ENCODE measurements at places on chromosomes 16 and 17. TPM values are rescaled to one million over a fixed set of nuclear protein-coding genes. Genes with fewer than 3 reads are reported as not detected.

DNA sequence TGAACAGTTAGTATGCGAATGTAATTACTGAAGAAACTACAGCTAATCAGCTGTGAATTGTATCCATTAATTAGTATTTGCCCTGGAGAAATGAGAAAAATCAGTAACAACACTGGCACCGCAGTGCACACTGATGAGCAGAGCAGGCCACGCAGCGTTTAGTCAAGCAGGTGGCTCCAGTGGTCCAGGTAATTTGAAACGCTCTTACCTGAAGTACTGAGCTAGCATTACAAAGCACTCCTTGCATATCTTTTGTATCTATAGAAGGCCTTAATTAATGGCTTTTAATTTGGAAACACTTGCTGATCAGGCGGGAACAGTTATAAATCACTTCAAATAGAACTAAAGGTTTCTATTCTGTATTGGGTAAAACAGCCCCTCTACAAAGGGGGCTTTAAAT is 76.4 kb downstream of the TOX3 start:
- DNase-seq, result no peak

DNA sequence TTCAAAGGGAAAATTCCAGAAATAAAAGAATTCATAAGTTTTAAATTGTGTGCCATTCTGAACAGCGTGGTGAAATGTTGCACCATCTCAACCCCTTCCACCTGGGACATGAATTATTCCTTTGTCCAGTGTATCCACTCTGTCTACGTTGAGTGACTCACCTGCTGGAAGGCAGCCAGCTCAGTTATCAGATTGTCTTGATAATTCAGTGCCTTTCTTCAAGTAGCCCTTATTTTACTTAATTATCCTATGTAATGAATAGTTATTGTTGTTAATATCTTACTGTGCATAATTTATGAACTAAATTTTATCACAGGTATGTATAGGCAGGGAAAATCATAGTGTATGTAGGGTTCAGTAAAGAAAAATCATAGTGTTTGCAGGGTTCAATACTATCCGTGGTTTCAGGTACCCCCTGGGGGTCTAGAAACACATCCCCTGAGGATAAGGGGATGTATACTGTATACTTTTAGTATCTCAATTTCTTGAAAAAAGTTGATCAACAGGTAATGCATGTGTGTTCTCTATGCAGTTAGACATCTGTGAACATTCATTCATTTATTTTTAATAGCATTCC is 7.7 kb upstream of the PCTP start:
- DNase-seq, result no peak

Gene ADAM11
- 0.44 TPM for total RNA-seq

Gene RNF222
- not detected for total RNA-seq

- DNase-seq, result no peak
Observed at GRCh38 chr17:57577751-57578607, 167.1 kb downstream of the CCDC182 start.

GRCh38 chr17:628089-628941 is 86.3 kb downstream of the VPS53 start:
- DNase-seq, result no peak

DNA sequence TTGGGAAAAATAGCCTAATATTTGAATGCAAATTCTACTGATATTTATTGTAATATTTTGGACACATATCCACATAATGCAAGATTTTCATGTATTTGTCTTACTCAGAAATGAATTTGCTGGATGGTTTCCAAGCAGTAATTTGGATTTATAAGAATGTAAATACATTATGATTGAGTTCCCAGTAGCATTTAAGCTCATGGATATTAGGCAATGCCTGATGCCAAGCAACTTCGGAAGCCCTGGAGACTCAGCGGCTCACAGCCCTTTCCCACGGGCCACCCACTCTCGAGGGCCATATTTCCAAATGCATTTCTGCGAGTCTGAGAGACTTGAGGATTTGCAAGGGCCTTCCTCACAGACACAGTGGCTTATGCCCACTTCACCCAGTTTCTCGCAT is 62.1 kb upstream of the MYOCD start:
- DNase-seq, result no peak

Gene KCNJ12
- total RNA-seq, result 2.8 TPM

Gene TIMM22
- 13.1 TPM for total RNA-seq

- DNase-seq, result no peak
Observed at GRCh38 chr17:76000016-76000754, 470 bp upstream of the CDK3 start.

Gene FNDC8
- total RNA-seq, result not detected

Gene ST6GALNAC1
- total RNA-seq, result not detected

Gene RASD1
- 0.42 TPM for total RNA-seq

- DNase-seq, result no peak
Observed at GRCh38 chr16:67481561-67482232, 740 bp upstream of the ATP6V0D1 start.

DNA sequence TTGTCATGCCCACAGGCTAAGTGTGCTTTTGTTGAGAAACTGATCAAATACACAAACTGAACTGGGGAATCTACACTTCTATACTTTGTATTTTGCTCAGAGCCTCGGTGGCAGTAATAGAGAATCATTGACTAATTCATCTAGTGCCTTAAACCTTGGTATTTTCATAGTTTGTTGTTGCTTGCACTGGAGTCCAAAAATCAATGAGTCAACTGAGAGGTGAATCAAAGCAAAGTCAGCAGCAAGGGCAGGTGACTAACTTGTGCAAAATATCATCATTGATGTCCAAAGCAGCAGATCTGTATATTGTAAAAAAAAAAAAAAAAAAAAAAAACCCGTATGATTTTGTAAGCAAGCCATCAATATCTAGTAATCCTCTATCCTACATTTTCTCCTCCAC is 296.4 kb downstream of the MAP2K6 start:
- DNase-seq, result no peak

GRCh38 chr17:66920435-66920834 is 44.1 kb upstream of the CACNG4 start:
- no peak for DNase-seq

Gene MT1X
- 44.7 TPM for total RNA-seq

DNA sequence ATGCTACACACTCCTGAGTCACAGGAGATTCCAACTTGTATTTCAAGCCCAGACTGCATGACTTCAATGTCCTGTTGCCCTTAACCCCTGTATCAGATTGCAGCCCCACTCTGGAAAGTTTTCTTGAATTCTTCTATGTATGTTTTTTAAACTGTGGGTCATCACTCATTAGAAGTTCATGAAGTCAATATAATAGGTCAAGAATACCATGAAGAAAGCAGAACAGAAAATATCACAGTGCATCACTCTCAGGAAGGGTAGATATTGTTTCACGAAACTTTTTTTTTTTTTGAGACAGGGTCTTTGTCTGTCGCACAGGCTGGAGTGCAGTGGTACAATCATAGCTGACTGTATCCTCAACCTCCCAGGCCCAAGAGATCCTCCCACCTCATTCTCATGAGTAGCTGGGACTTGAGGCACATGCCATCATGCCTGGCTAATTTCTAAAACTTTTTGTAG is 20.5 kb downstream of the PRKCB start:
- DNase-seq, result no peak

DNA sequence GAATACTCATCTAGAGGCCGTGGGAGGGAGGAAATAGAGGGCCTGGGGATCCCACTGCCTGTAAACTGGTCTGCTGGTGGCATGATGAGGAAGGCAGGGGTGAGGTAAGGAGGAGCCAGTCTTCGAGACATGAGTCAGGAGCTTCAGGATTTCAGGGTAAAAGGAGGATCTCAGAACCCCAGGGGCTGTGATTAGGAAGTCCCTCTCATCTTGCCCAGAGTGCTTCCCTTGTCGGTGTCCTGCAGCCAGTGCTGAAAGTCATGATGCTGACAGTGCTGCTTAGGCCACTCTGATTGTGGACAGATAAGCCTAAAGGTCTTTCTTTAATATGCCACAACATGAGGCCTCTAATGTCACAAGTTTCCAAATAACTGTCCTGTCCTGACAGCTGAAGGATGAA is 29.6 kb downstream of the COG4 start:
- DNase-seq, result no peak

- no peak for DNase-seq
Observed at GRCh38 chr16:71954699-71955195, 45.5 kb downstream of the PKD1L3 start.

DNA sequence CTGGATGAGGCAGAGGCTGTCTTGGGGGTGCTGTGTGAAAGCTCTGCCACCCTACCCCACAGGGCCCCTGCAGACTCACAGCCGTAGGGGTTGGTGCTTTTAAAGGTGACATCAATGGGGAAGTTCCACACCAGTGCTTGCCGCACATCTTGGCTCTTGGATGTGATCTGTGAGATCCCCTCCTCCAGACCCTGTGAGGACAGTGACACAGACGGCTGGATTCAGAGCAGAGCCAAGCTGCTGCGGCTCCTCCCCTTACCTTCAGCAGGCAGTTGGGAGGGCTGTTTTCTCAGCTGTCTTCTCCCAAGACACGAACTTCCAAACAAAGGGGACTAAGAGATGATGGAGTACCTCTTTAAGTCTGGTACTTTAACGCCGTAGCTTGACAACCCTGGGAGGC is 4.8 kb downstream of the B9D1 start:
- peak; percentile 34 for DNase-seq

- no peak for DNase-seq
Observed at GRCh38 chr17:57649731-57650484, 95.2 kb downstream of the CCDC182 start.

Gene SMIM22
- total RNA-seq, result not detected

GRCh38 chr17:67995570-67996263 is 552 bp downstream of the C17orf58 start:
- peak; percentile 68 for DNase-seq

DNA sequence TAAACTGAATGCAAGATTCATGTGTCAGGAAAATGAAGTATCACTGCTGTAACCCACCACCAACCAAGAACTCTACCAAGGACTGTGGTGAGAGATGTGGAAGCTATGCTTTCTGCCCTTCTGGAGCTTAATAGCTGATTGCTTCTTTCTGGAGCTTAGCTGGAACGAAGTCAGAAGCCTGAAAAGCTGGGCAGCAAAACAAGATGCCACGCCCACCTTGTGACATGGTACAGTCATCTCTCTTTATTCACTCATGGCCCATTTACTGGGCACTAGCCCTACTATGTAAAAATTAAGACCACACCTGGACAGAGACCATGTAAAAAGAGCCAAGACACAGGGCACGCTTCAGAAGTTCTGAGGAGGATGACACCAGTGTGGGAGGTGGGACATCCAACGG is 48.1 kb downstream of the TEX2 start:
- no peak for DNase-seq

Gene NUTF2
- 135 TPM for total RNA-seq

Gene GSPT1
- 103 TPM for total RNA-seq
